ENCODE measurements at places on chromosomes 6 and 20. TPM values are rescaled to one million over a fixed set of nuclear protein-coding genes. Genes with fewer than 3 reads are reported as not detected.

The CST5 gene
- polyA plus RNA-seq: 0.68 TPM

The GPSM3 gene
- polyA plus RNA-seq: 3.4 TPM

The PPP1R14C gene
- 3.8 TPM for polyA plus RNA-seq

The BPIFB4 gene
- not detected for polyA plus RNA-seq

The POFUT1 gene
- polyA plus RNA-seq: 39.4 TPM

The LRRC73 gene
- polyA plus RNA-seq: 0.07 TPM

The EYA4 gene
- polyA plus RNA-seq: 0.33 TPM

The DNAH8 gene
- polyA plus RNA-seq: 0.11 TPM

The CRISP2 gene
- 0.21 TPM for polyA plus RNA-seq

The NPEPL1 gene
- 42.3 TPM for polyA plus RNA-seq

The LY6G6D gene
- 1.2 TPM for polyA plus RNA-seq

The TRAM2 gene
- 29.6 TPM for polyA plus RNA-seq

The COL10A1 gene
- 0.05 TPM for polyA plus RNA-seq

The ADGRF4 gene
- polyA plus RNA-seq: 6.6 TPM

The HLA-DQA1 gene
- not detected for polyA plus RNA-seq

The UNC5CL gene
- polyA plus RNA-seq: 41.3 TPM

The PAK5 gene
- polyA plus RNA-seq: 0.56 TPM

The MOG gene
- polyA plus RNA-seq: not detected

The PIGT gene
- polyA plus RNA-seq: 168 TPM

The ZNF165 gene
- 5.9 TPM for polyA plus RNA-seq

The HSPA1L gene
- polyA plus RNA-seq: 1.0 TPM

The LST1 gene
- 2.4 TPM for polyA plus RNA-seq

The CNR1 gene
- 1.1 TPM for polyA plus RNA-seq

The GSTA3 gene
- not detected for polyA plus RNA-seq

The LHFPL5 gene
- polyA plus RNA-seq: not detected

The PTGIS gene
- polyA plus RNA-seq: 25.4 TPM

The CPXM1 gene
- polyA plus RNA-seq: 82.5 TPM

The RSPO3 gene
- 15.9 TPM for polyA plus RNA-seq

The DPPA5 gene
- polyA plus RNA-seq: not detected

The RPS21 gene
- 444 TPM for polyA plus RNA-seq

The CRIP3 gene
- 1.5 TPM for polyA plus RNA-seq

The HLA-DPB1 gene
- 16.0 TPM for polyA plus RNA-seq

The SLC2A10 gene
- 23.4 TPM for polyA plus RNA-seq

The RRAGD gene
- polyA plus RNA-seq: 9.4 TPM

The SLC32A1 gene
- polyA plus RNA-seq: not detected

The ARFGEF3 gene
- polyA plus RNA-seq: 1.1 TPM

The DLL1 gene
- 3.6 TPM for polyA plus RNA-seq

The RUNX2 gene
- polyA plus RNA-seq: 1.0 TPM

The TMEM217 gene
- polyA plus RNA-seq: 2.1 TPM

The NRN1 gene
- polyA plus RNA-seq: not detected

The CYP39A1 gene
- 2.8 TPM for polyA plus RNA-seq

The HEY2 gene
- polyA plus RNA-seq: 0.40 TPM

The PHACTR3 gene
- polyA plus RNA-seq: 9.1 TPM

The KCNG1 gene
- polyA plus RNA-seq: 45.8 TPM

The RFX6 gene
- polyA plus RNA-seq: 3.7 TPM

The NRSN1 gene
- not detected for polyA plus RNA-seq

The PRSS16 gene
- polyA plus RNA-seq: 19.4 TPM

The KPNA5 gene
- 6.7 TPM for polyA plus RNA-seq

The DOP1A gene
- polyA plus RNA-seq: 4.8 TPM

The ISM1 gene
- polyA plus RNA-seq: 0.76 TPM

The CFB gene
- polyA plus RNA-seq: 349 TPM

The ELOVL4 gene
- polyA plus RNA-seq: 7.0 TPM

All from hepatocyte (in vitro differentiated cells).